ENCODE measurements at places on chromosomes 6 and 20.

- peak; percentile 86 for DNase-seq
Measured at GRCh38 chr6:28141500-28142329, at the start of gene ZKSCAN8. Gene ZKSCAN8 (plus strand): TSS chr6:28141883. CDS start chr6:28148408, 6,525 bp downstream.

DNA sequence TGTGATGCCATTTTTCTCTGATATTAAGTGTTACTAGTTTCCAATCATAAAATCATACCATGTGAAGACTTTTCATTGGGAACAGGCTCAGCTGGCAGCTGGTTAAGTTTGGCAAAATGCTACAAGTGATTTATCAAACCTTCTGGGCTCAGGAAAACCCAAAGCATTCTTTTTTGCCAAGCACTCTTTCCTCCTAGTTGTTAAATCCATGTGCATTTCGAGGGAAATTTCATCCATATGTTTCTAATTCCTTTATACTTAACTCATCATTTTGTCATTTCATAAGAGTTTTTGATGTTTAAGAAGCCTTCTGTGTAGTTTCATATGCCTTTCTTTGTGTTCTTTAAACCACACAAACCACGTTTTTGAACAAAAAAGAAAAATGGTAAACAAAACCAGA lies 217.6 kb upstream of the PDE10A start:
- no peak for DNase-seq

GRCh38 chr6:135439549-135439948 lies 58.0 kb downstream of the AHI1 start:
- DNase-seq: no peak

DNA sequence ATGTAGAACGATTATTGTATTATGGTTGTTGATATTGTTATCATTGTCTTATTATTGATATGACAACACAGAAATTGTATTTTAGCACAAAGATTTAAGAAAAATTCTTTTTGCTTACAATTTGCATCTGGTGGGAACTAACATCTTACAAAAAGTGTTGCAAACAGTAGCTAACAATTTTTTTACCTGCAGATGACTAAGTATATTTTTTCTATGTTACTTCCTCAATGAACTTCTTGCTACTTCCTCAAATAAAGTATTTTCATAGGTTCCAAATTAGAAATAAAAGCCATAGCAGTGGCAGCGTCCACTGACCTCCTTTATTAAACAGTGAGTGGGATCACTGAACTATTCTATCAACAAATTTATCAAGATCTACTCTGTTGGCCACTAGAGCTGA lies 847.0 kb downstream of the PHF3 start:
- DNase-seq: no peak

- peak; percentile 28 for DNase-seq
Measured at GRCh38 chr6:4632421-4632820, 143.8 kb upstream of the CDYL start.

DNA sequence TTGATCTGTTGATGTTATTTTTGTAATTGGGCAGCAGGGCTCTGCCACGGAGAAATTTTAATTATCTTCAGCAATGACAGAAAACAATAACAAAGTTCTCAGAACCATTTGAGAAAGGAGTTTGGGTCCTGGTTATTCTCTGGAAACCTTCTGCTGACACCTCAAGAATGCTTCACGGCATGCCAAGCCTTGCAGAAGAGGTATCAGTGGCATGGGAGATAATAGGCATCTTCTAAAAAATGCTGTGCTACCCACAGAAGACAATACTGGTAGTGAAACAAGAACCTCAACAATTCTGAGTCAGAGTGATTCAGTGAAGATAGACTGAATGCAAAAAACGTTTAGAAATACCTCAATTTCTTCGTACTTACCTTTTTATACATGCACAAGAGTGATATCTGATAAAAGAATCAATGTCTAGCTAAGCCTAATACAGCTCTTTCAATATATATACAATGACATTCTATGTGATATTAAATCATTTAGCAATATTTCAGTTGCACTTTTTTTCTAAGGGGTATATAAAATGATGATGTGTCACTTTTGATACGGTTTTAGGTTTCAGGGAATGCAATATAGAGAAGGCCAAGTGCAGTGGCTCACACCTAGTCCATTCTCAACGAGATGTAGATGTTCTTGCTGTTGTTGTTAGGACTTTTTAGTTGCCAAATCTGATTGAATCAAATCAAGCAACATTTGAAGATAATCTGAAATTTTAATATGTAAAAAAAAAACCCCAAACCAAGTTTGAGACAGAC lies 110.4 kb upstream of the COL21A1 start:
- DNase-seq: peak; percentile 78

DNA sequence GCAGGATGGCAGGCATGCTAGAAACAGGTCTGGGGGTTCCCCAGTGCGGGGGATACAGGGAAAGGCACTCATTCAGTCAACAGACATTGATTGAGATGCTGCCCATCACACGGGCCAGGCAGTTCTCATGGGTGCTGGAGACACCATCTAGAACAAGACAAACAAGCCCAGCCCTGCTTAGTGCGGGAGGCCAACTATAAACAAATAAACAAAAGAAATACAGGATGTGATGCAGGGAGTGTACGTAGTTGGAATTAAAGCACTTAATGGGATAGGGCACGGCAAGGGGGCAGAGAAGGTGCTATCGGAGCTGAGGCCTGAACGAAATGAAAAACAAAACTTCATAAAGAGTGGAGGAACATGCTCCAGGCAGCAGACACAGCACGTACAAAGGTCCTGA lies 169.3 kb downstream of the PREX1 start:
- DNase-seq: no peak

- DNase-seq: no peak
Measured at GRCh38 chr6:88574651-88575050, 388.8 kb downstream of the RNGTT start.

- no peak for DNase-seq
Measured at GRCh38 chr6:167046861-167047495, 47.8 kb downstream of the CEP43 start.

- peak; percentile 31 for DNase-seq
Measured at GRCh38 chr6:37127961-37128862, 41.7 kb upstream of the PIM1 start.

DNA sequence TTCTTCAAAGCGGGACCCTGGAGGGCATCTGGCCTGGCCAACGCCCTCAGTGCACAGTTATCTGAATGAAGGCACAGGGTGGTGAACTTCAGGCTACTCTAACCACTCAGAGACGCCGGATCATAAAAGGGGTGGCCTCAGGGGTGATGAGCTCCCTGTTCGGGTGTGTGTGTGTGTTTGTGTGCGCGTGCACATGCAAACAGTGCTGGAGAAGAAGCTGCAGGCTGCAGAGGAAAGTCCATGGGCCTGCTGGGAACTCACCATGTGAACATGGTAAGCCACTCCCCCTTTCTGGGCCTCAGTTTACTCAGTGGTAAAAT lies 42.0 kb downstream of the KIAA1755 start:
- DNase-seq: no peak

DNA sequence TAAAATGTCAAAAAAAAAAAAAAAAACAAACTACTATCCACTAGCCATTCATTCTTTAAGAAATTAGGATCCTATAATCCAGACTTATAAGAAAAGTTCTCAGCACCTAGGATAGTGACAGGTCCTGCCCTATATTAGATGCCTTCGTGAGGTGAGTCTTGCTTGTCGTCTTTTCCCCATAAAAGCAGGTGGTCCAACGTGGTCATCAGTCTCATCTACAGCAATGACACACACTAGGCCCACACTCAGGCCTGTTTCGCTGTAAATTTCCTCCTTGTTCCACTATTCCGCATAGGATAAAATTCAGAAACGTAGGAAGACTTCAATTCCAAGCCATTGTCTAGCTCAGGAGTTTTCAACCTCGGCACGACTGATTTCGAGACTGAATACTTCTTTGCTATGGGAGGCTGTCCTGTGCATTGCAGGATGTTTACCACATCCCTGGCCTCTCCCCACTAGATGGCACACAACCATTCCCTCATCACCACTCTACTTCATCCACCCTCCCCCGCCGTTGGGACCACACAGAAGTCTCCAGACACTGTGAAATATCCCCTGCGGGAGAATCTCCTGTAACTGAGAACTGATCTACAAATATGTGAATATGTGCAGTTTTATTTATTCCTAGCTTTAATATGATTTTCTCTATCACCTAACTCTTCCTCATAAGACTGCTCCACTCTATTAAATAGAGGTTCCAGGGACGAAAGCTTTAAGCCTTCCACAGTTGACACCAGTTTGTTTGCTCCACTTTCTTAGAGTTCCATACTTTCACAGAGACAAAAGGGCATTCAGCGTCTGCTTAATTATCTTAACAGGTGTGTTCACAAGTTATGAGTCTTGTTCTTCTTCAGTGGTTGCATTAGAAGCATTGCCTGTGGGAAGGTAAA lies 346.3 kb downstream of the BMP2 start:
- DNase-seq: peak; percentile 51

DNA sequence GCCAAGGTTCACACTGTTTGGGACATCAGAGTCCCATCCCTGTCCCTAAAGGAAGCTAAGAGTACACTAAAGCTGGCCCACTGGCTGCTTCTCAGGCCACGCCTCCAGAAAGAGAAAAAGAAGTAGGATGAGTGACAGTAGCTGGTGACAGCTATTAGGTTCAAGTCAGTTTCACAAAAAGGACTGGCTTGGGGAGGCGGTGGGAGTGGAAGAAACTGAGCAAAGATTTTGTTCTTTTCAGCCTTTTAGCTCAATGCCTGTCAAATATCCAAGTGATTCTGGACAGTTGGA lies 374.7 kb downstream of the ZFAND3 start:
- DNase-seq: no peak

DNA sequence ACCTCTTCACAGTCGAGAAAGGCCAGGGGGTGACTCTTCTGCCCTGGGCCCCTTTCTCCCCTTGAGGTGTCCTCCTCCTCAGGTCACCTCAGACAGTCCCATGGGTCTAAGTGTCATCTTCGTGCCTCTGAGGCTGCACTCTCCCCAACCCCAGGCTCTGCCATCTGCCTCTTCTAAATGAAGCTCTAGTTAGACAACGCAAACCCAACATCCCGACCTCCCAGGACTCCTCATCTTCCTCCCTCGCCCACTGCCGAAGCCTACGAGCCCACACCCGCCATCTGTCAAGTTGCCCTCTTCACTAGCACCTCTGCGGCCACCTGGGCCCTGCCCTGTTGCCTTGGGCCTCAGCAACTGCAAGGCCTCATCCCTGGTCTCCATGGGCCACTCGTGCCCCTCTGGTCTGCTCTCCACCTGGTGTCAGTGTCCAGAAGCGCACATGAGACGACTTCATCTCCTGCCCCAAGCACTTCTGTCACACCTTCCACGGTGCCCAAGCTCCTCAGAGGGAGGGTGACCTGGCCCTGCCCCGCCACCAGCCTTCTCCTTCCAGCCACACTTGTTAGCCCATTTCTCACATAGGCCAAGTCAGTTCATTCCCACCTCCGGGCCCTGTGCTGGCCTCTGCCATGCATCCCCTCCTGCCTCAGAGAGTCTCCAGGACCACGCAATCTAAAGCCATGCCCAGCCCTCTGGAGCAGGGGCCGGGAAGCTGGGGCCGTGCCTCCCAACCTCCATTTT lies 53.8 kb downstream of the RRBP1 start:
- no peak for DNase-seq

DNA sequence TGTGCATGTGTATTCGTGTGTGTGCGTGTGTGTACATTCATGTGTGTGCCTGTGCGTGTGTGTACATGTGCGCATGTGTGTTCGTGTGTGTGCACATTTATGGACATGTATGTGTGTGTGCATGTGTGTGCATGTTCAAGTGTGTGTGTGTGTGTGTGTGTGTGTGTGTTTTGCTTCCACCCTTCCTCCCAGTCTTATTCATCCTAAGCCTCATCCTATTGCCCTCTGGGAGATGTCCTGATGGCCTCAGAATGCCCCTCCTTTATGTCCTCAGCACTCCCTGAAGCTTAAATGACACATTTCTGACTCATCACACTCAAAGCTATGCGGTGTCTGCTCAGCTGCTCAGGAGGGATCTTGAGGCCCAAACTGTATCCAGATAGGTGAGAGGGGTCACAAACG lies 76.6 kb upstream of the CCDC167 start:
- peak; percentile 37 for DNase-seq

DNA sequence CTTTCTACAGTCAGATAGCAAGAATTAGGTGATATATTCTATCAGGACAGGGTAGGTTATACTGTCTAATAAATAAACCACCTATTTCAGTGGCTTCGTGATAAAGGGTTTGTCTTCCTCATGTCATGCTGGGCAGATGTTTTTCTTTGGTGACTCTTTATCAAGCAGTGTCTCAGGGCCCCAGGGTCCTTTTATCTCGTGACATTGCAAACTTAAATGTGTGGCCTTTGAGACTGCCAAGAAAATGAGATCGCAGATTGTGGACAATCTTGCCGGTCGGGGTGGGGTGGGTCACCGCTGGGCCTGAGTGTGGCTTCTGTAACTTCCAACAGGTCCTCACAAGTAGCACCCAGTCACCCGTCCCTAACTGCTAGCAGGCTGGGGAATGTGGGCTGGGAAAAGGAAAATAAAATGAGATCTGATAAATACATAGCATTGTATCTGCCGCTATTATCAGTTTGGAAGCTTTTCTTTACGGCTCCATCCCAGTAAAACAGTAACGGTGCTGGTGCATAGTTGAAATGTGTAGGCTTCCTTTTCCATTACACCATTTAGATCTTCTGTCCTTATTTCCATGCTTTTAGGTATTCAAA lies 50.5 kb upstream of the BMP6 start:
- DNase-seq: no peak

DNA sequence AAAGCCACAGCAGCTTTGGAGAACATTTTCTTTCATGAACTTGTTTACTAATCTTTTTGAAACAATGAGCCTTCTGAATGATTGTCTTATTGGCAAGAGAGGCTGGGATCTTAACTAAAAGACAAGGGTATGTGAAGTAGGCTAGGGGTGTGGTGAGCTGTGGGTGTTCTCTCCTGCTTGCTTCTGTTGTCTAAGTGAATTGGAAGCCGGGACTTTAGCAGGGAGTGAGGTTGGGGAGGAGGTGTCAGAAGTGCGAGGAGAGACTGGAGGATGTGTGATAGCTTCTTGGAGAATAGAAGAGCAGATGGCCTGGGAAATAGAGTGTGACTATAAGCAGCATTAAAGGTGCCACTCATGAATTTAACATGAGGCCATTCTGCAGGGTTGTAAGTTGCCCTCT lies 562.8 kb downstream of the UTRN start:
- DNase-seq: peak; percentile 6

DNA sequence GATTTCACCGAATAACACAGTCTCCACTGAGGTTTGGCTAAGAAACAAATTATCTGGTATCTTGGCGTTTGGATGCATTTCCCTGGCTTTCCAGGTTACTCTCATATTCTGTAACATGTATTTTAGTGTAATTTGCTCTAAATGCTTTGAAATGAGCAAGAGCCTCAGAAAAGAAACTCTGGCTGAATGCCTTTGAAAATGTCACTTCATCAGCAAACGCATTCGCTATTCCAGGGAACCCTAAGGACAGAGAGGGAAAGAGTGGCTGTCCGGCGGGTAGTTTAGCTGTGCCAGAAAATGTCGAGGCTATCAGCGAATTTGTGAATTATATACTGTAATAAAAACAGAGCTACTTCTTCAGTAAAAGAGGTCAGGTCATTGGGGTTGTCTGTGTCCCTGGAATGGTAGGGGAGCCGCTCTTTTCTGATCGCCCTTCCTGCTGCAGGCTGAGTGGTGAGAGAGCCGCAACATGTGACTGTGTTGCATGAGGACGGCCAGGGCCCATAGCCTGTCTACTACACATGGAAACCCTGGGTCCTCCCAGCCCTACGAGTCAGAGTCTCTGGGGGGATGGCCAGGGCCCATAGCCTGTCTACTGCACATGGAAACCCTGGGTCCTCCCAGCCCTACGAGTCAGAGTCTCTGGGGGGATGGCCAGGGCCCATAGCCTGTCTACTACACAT lies 57.3 kb downstream of the SMOC2 start:
- no peak for DNase-seq
